ENCODE measurements at places on chromosomes 12 and 14. TPM values are rescaled to one million over a fixed set of nuclear protein-coding genes. Genes with fewer than 3 reads are reported as not detected.

RFLNA gene
- not detected for total RNA-seq

DNA sequence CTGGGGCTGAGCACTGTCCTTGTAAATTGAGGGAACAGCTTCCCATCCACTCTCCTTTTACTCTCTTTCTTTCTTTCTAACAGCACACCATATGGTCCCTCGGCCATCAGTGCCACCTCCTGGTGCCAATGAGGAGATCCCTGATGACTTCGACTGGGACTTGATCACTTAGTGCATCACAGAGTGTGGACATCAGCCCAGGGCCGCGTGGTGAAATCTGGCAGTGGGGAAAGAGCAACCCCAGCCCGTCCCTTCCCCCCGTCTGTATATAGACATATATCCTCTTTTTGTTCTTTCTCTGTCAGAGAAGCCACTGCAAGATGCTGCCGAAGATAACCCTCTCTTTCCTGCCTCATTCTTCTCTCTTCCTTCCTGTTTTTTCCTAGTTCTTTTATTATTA, 13.5 kb downstream of the C3AR1 start:
- DNase-seq: no peak

DNA sequence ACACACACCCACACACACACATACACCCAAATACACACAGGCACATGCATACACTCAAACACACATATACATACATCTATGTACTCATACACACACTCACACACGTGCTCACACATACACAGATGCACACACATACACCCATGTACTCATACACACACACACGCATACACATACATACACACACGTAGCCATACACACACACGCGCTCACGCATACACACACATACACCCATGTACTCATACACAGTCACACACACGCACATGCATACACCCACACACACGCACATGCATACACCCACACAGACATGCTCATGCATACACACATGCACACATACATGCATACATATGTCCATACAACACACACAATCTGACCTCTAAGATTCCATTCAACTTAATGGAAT, 87.7 kb upstream of the ANO2 start:
- DNase-seq: no peak

OASL gene
- total RNA-seq: 9.7 TPM

AMN gene
- 5.1 TPM for total RNA-seq

DNA sequence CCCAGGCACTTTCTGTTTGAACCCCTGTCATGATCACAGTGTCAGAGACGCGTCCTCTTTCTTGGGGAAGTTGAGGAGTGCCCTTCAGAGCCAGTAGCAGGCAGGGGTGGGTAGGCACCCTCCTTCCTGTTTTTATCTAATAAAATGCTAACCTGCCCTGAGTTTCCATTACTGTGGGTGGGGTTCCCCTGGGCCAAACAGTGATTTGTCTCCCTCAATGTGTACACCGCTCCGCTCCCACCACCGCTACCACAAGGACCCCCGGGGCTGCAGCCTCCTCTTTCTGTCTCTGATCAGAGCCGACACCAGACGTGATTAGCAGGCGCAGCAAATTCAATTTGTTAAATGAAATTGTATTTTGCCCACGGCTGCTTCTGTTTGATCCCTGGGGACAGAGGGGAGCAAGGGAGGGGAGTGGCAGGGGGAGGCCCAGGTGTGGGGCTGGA, 5.1 kb downstream of the SHMT2 start:
- DNase-seq: no peak
